Esophagus (tissue), 2 donors: ENCODE measurements at places on chromosomes 7 and 10. TPM values are rescaled to one million over a fixed set of nuclear protein-coding genes. Genes with fewer than 3 reads are reported as not detected.

Gene CAV2
- 13.9 TPM for polyA plus RNA-seq

Gene PROSER2
- polyA plus RNA-seq: 5.2 TPM

Gene ZNF3
- 14.6 TPM for polyA plus RNA-seq

Gene NUTM2B
- polyA plus RNA-seq: 0.22 TPM

Gene ZNF438
- 3.2 TPM for polyA plus RNA-seq

Gene ZMYND11
- 14.2 TPM for polyA plus RNA-seq

Gene PDE6C
- not detected for polyA plus RNA-seq

Gene DNAJC12
- 0.75 TPM for polyA plus RNA-seq

Gene PRR15
- polyA plus RNA-seq: 0.95 TPM

Gene HMX3
- polyA plus RNA-seq: not detected
